NCI-H1694 treated with DMSO at 0.1 percent for 48 hours (cell line): ENCODE measurements at places on chromosomes 7 and 10.

DNA sequence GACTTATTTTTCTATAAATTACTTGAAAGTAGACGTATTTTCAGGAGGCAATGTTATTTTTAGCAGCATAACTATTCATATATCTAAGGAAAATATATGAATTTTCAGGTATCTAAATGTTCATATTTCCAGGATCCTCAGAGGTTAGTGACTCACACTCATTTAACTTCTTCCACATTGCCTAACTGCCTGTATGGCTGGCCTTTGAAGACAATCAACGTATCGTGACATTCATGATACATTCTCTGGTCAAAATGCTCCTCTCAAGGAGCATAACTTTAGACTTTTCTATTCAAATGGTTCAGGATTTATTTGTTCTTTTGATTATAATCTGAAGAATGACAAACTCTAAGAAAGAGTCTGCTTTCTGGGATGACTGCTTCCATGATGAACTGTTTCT, 89.3 kb downstream of the SEMA3C start:
- DNase-seq, result no peak

DNA sequence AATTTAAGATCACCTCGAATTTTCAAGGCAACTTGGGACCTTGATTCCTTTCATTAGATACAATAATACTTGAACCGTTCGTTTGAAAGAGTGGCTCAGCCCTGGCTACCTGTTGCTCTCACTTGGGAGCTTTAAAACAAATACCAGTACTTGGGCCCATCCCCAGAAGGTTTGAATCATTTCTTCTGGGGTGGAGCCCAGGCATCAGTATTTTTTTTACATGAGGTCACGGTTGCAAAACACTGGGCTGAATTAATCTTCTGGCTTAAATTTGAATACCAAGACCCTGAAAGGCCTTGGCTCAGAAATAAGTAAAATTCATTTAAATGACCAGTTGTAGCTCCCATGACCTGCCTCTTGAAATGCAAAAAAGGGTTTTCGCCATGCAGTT, 214.9 kb downstream of the CREB5 start:
- no peak for DNase-seq

DNA sequence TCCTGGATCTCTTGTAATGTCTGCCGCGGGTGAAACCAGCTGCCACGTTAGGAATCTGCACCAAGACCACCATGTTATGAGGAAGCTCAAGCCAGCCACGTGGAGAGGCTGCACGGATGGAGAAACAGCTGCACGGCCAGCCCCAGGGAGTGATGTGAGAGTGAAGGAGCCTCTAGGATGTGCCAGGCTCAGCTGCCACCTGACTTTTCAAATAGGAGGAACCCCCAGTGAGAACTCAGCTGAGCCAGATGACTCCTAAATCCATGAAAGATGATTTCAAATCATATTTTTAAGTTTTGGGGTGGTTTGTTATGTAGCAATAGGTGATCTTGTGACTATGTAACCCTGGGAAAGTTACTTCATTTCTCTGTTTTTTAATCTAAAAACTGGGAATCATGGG, 71.7 kb downstream of the PRKAG2 start:
- no peak for DNase-seq

- peak; percentile 56 for DNase-seq
Measured at GRCh38 chr10:21732067-21732772, 198.2 kb downstream of the MLLT10 start.

- no peak for DNase-seq
Measured at GRCh38 chr10:5453749-5454489, 41.6 kb downstream of the NET1 start.

- no peak for DNase-seq
Measured at GRCh38 chr10:22343731-22344130, 1.6 kb upstream of the SPAG6 start.

GRCh38 chr7:143013893-143014292, 13.0 kb downstream of the OR9A2 start:
- no peak for DNase-seq

- no peak for DNase-seq
Measured at GRCh38 chr7:97421307-97421930, 303.9 kb downstream of the SDHAF3 start.

DNA sequence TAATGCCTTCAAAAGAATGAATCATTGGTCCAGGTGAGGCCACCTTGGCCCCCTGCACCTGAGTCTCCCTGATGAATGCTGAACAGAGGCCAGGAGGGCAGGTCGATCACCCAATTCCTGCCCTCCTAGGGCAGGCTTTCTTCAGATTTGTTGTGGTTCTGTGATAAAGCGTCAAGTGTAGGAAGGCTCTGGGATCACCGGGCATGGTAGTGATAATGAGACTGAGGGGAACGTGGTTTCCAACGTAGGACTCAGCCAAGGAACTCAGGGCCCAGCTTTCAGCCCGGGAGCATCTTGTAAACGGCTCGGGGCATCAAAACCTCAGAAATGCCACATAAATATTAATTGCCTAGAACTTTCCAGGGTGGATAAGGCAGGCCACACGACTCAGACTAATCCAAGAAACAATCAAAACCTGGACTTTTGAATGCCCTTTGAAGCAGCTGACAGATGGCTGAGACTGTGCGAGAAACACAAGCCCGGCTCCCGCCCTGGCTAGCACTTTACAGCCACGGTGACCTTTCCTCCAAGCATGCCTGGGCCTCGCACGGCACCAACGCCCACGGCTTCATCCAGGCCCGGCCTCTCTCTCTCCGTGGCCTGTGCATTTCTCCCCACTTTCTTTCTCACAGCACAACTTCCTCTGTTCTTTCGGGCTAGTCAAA, 239.3 kb upstream of the GRB10 start:
- no peak for DNase-seq

DNA sequence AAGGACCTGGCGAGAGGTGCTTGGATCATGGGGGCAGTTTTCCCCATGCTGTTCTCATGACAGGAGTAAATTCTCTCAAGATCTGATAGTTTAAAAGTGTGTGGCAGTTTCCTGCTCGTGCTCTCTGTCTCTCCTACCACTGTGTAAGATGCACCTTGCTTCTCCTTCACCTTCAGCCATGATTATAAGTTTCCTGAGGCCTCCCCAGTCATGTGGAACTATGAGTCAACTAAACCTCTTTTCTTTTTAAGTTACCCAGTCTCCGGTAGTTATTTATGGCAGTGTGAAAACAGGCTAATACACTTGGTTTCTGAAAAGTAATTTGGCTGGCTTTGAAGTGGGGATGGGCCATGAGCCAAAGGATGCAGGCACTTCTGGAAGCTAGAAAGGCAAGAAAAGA, 268.0 kb upstream of the KAT6B start:
- DNase-seq, result no peak

- peak; percentile 58 for DNase-seq
Measured at GRCh38 chr7:105691680-105692564, 110.6 kb upstream of the EFCAB10 start.

DNA sequence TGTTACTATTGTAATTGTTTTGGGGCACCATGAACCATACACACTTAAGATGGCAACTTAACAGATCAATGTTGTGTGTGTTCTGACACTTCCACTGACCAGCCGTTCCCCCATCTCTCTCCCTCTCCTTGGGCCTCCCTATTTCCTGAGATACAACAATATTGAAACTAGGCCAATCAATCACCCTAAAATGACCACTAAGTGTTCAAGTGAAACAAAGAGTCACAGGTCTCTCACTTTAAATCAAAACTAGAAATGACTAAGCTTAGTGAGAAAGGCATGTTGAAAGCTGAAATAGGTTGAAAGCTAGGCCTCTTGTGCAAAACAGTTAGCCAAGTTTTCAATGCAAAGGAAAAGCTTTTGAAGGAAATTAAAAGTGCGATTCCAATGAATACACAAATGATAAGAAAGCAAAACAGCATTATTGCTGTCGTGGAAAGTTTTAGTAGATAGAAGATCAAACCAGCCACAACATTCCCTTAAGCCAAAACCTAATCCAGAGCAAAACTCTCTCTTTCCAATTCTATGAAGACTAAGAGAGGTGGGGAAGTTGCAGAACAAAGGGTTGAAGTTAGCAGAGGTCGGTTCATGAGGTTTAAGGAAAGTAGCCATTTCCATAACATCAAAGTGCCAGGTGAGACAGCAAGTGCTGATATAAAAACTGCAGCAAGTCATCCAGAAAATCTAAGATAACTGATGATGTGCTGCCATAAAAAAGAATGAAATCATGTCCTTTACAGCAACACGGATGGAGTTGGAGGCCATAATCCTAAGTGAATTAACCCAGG, 90.6 kb downstream of the MTPN start:
- DNase-seq, result no peak

GRCh38 chr10:17790651-17791050, 18.5 kb upstream of the MRC1 start:
- DNase-seq, result no peak
